Bone marrow (tissue), 2 donors: ENCODE measurements at places on chromosomes 12 and 14.

- no peak for DNase-seq
Observed at GRCh38 chr14:37589715-37590427, 5.2 kb downstream of the FOXA1 start.

GRCh38 chr12:10170216-10170615 is 1.7 kb downstream of the OLR1 start:
- no peak for DNase-seq

DNA sequence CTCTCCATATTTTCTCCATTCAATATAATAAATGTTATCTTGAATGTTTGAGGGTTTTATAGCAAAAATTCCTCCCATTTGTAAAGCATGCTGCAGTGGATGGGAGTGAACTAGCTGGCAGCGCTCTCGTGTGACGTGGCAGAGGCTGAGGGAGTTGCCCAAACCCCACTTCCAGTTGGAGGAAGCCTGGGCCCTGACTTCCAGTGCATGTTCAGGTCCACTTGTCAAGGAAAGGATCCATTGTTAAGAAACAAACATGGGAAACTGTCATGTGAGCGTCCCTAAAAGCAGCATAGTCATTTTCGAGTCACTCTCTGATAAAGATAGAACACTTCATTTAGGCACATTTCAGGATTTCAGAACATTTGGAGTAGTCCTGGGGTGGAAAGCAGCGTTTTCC is 116.6 kb downstream of the SLC25A47 start:
- no peak for DNase-seq

GRCh38 chr12:107131832-107132616 is 38.7 kb upstream of the CRY1 start:
- no peak for DNase-seq

DNA sequence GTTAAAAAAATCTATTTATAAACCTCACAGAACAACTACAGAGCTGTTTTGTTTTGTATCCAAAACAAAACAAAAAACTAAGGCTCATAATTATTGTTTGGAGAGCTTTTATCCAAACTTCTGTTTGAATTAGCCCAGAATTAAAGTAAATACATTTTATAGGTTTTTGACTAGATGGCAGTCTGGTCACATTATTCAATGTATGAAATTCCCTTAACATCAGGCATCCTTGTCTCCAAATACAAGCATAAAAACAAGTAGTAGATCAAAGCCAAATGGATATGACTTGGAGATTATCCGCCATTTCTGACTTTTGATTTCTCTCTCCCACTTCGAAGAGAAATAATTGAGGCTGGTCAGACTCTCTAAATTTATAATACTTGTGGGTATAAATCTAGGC is 63.5 kb downstream of the SLC38A1 start:
- DNase-seq, result no peak

DNA sequence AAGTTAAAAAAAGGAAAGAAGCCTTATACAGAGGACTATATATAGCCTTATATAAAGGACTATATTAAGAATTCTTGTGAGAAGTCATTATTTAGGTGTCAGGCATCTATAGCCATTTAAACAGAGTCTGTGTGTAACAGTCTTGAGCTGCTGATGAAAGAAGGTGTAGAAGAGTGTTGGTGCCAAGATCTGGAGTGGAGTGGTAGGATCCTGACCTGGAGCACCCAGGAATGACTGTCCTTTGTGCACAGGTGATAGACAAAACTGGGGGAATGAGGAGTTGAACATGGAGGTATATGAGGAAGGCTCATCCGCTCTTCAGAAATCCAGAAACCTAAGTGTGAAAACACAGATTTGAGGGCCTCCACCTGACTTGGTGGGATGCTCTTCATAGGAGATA is 747.3 kb downstream of the NRXN3 start:
- DNase-seq, result no peak

DNA sequence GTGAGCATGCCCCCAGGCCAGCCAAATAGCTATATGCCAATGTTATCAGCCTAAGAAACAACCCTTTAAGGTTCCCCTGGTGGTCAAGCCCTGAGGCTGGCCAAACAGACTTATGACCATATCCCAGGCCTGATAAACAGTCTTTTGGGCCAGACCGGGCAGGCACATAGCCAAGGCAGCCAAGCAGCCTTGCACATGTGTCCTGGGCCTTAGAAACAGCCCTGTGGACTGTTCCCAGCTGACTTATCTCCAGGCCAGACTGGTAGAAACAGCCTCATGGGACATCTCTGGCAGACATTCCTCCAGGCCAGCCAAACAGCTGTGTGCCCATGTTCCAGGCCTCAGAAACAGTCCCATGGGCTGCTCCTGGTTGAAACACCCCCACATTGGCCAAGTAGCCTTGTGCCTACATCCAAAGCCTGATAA is 295.0 kb upstream of the MGAT4C start:
- DNase-seq, result no peak

DNA sequence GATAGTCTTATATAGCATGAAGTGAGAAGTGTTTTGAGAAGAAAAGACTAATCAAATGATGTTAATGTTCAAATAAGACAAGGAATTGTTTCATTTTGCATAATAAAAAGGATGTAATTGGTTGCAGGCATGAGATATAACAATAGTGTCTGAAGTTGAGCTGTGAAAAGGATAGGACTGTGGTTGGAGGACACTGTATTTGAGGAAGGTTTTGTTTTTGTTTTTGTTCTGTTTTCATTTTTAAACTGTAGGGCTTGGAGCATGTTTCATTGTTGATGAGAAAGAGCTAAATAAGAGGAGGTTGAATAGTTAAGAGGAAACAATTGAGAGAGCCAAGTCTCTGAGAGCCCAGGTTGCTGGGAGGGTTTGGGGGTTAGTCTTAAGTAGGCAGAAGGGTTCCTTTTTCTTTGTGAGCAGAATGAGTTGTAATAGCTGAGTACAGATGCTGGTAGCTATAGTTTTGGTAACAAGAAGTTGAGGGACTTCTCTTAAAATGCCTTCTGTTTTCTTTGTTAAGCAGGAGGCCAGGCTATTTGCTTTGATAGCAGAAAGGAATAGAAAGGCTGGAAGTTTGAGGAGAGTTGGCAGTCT is 58.4 kb downstream of the CCDC91 start:
- peak; percentile 32 for DNase-seq

DNA sequence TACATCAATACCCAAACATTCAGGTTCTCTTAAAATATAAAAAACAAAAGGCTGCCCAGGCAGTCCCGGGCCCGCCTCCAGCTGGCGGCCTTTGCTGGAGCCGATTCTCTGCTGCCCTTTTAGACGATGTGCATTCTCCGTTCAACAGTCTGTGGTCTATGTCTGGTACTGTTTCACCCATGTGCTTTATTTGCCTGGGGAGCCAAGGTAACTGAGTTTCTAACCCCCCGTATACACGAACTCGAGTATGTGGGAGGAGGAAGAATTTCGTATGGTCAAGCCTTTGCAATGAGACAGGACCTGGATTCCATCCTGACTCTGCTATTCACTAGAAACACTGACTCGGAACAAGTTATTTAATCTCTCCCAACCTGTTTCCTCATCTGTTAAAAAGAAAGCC is 54.1 kb upstream of the GPR68 start:
- no peak for DNase-seq

GRCh38 chr12:94679554-94680195 is 29.3 kb upstream of the TMCC3 start:
- no peak for DNase-seq

DNA sequence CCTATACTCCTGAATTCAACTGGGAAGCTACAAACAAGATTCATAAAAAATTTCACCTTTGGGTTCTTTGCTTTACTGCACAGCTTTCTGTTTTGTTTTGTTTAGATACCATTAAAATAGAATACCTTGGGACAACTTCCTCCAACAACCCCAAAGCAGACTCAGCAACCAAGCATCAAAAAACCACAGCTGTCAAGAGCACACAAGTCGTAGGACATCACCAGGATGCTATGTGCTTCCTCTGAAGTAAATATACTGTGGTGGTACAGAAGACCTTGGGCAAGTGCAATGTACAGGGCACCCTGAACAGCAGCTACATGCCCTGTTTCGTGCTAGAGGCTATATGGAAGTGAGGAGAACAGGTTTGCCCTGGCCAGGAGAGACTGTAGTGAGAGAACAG is 359.3 kb downstream of the BCL11B start:
- no peak for DNase-seq

- no peak for DNase-seq
Observed at GRCh38 chr12:43482311-43483085, 69.5 kb downstream of the ADAMTS20 start.

DNA sequence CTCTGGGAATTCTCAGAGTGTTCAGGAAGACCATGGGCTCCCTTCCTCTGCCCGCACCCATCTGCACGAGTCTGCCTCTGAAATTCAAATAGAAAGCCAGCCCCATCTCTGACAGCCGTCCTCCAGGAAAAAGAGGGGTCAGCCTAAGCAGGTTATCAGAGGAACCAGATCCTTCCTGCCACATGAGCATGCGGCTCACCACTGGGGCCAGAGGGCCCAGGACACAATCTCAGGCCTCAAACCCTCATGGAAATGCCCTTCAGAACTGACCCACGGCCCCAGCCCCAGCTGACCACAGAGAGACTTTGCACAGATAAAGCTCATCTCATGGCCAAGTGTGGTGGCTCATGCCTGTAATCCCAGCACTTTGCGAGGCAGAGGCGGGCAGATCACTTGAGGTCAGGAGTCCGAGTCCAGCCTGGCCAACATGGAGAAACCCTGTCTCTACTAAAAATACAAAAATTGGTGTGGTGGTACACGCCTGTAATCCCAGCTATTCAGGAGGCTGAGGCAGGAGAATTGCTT is 23.2 kb downstream of the PXN start:
- no peak for DNase-seq

DNA sequence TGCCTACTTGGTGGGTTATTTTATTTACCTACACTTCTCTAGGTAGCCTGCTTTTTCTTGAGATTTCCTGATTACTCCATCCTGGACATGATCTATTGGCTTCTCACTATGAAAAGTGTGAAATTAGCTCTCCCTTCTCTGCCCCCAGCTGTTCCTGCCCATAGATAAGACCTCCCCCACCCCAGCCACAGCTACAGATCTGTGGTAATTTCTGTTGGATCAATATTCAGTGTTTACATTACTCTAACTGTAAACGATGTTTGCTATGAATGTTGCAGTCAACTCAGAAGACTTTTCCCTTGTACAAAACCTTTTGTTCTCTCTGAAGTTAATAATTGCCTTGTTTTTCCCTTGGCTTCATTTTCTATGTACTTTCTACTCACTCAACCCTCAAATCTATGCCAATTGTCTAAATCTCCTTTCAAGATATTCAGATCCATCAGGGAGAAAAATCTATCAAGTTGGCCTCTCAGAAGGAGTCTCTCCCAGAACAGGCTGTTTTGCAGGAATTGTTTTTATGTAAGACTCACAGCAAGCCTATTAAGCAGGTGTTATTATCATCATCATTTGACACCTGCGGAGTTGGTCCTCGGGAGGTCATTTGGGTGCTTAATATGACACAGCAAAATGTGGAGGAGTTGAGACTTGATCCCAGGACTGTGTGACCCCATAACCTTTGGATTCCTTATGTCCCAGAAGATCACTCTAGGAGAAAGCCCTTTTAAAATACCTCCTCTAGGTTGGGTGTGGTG is 227.4 kb downstream of the SUDS3 start:
- DNase-seq, result no peak

GRCh38 chr12:93183940-93184671 is 193.6 kb upstream of the NUDT4 start:
- DNase-seq, result no peak

- DNase-seq, result no peak
Observed at GRCh38 chr12:3342051-3342450, 149.0 kb upstream of the PRMT8 start.

- no peak for DNase-seq
Observed at GRCh38 chr12:43008953-43009845, 419.7 kb upstream of the PRICKLE1 start.

- no peak for DNase-seq
Observed at GRCh38 chr12:49017891-49018260, 700 bp downstream of the PRKAG1 start.

DNA sequence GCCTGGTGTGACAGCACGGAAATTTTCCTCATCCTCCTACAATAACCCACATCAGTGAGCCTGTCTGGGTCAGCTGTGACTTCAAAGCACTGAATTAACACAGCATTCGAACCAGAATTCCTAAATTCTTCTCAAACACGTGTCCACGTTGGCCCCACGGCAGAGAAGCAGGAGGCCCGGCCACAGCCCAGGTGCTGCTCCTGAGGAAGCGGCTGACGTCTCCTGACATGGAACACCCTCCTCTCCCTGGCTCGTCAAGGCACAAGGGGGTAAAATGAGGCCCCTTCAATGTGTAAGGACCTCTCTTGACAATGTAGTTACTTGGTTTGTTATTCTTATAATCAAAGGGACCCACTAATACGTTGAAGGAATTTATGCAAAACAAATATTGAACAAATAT is 156.3 kb upstream of the GSC start:
- no peak for DNase-seq

- DNase-seq, result no peak
Observed at GRCh38 chr14:51059032-51059431, 35.9 kb downstream of the TRIM9 start.

- DNase-seq, result peak; percentile 27
Observed at GRCh38 chr12:51082561-51083125, 753 bp downstream of the CSRNP2 start.

DNA sequence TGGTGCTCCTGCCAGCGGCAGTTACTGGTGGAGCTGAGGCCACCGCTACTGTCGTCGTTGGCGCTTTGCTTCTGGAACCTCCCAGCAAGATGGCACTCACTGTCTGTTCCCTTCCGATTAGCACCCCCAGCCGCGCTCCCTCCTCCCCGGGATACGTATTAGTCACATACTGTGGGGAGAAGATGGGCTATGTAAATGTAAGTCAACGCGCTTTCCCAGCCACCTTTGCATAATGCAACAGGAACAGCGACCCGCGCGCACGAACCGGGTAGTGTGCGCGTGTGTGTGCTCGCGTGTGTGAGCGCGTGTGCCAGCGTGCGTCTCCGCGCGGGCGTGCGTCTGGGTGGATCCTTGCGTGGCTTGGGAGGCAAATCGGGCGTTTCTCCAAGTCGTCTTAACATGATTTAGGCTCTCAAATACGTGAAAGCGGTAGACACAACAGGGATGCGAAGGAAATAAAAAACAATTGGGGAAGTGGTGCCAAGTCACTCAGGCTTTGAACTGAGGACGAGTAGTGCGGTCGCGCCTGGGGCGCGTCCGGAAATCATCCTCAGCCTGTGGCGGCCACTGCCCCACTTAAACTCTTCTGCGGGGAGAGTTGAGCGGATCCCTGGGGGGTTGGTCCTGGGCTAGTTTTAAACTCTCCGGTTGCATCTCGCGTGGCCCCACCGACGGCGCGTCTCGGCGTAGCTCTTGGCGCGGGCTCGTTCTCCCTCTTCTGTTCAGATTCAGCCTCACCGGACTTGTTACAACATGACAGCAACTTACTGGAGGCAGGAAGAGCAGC is 1.8 kb downstream of the FLRT2 start:
- no peak for DNase-seq

DNA sequence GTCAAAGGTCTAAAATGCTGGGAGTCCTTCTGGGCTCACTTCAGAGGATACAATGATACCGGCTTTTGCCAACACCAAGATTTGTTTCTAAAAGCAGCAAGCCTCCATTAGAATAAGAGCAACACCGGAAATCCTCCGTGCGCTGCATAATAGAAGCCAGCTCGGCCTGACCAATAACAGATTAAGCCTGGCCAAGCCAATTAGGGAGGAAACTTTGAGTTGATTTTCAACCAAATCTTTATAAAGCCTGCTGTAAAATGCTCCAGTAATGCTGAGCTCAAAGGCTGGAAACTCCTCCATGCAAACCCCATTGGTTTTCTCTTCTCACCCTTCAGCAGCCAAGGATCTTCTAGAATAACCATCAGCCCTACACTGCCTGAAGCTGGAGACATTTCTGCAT is 150.1 kb downstream of the NTF3 start:
- no peak for DNase-seq
